ENCODE measurements at places on chromosomes 1 and 21.

GRCh38 chr1:173418107-173418985 lies 58.8 kb upstream of the PRDX6 start:
- no peak for DNase-seq

GRCh38 chr1:34970829-34971228 lies 14.3 kb downstream of the TMEM35B start:
- DNase-seq, result no peak

- DNase-seq, result no peak
Observed at GRCh38 chr1:246139745-246140182, 367.3 kb downstream of the SMYD3 start.

DNA sequence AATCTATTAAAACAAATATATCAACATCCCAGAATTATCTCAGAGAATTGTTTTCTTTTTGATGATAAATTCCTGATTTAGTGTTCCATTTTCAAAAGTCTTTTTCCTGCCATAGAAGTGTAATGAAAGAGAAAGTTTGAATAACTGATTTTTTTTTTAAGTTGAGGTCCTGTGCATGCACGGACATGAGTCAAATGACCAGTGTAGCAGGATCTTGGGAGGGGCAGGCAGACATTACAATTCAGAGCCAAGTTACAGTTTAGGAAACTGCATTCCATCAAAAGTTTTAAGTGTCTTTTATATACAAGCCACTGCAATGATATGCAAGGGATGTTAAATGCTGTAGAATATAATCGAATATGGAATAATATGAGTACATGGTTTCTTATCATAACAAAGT lies 227.5 kb downstream of the HMCN1 start:
- DNase-seq, result no peak

- no peak for DNase-seq
Observed at GRCh38 chr1:86504895-86505563, 36.3 kb downstream of the CLCA1 start.

DNA sequence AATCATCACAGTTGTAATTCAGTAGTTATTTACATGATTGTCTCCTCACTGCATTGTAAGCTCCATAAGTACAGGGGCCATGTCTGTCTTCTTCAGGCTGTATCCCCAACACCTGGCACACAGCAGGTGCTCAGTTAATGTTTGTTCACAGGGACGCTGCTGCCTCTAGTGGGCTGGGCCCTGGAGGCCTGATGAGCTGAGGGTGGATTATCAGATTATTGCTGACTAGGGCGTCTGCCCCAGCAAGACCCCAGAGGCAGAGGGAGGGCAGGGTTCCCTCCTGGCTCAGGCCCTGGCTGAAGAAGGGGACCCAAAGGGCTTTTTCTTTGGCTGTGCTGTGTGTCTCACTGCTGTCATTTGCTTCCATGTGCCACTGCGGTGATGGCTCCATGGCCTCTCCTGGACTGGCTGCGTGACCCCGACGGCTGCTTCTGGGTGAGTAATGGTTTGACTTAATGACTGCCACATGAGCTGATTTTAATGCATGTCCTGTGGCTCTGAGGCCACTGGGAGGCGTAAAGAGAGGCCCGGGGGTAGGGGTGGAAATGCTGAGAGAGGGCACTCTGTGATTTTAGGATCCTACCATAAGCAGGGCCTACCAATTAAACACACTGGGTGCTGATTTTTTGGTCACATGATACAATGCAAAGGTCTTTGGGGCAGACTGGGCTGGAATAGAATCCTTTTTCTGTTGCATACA lies 20.8 kb upstream of the EPB41 start:
- DNase-seq, result peak; percentile 43

DNA sequence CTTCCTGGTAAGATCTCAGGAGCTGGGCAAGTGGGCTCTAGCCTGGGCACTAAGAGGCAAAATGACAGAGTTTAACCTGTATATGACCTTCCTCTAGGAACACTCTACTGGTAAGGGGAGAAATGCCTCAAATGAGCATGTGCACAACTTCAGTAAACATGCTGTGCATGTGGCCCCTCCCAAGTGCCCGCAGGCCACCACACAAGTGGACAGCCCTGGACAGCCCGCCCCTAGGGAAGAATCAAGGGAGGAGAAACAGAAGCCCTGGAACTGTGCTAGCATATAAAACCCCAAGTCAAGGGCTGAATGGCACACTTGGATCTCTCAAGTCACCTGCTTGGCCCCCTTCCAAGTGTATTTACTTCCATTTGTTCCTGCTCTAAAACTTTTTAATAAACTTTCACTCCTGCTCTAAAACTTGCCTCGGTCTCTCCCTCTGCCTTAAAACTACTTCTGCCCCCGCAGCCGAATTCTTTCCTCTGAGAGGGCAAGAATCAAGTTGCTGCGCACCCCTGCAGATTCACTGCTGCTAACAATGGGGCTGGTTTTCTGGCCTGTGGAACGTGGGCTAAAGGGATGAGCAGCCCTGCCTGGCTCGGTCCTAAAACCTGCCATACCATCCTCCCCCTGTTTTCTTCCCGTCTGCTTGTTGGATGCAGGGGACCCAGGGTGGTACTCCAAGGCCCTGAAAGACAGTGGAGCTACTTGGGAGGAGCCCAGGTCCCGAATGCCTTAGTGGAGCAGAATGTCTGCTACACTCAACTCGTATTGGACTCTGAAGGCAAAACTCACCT lies 93.5 kb downstream of the IER5 start:
- no peak for DNase-seq

- DNase-seq, result no peak
Observed at GRCh38 chr21:39788383-39788782, 43.4 kb downstream of the IGSF5 start.

DNA sequence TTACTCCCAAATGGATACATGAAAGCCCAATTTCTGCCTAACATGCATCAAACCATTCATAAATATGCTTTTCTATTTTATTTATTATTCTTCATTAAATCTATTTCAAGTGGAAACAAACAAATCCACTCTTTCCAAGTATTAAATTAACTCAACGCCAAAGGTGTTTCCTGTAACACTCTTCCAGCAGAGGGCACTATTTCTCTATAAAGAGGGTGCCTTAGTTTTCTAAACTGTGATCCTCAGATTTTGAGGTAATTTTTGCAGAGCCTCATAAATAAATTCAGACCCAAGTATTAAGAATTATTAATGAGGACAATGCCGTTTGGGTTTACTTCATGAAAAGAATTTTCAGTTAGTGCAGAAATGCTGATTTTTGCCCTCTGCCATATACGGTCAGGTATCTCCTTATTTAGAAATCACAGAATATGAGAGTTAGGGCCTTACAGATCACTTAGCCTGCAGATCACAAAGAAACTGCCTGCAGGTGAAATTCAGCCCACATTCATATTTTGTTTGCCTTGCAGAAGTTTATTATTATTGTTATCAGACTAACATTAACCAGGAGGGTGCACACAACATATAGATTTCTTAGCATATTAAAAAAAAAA lies 40.1 kb upstream of the MYSM1 start:
- no peak for DNase-seq

- DNase-seq, result no peak
Observed at GRCh38 chr21:39675993-39676661, 63.4 kb downstream of the B3GALT5 start.

GRCh38 chr1:39268112-39268581 lies 63.7 kb downstream of the MACF1 start:
- no peak for DNase-seq

DNA sequence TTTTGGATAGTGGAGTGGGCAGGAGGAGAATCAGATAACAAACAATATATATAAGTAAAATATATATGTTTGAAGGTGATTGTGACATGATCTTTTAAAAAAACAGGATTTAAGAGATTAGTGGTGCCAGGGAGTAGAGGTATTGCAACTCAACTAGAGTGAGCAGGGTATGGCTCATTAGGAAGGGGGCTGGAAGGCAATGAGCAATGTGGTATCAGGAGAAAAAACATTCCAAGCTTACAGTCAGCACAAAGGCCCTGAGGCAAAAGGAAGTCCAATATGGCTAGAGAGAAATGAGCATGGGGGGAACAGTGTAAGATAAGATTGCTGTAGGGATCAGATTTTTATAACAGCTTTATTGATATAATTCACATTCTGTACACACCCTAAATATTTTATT lies 5.3 kb upstream of the GADD45A start:
- no peak for DNase-seq

- no peak for DNase-seq
Observed at GRCh38 chr21:34011660-34012059, 61.7 kb upstream of the MRPS6 start.

DNA sequence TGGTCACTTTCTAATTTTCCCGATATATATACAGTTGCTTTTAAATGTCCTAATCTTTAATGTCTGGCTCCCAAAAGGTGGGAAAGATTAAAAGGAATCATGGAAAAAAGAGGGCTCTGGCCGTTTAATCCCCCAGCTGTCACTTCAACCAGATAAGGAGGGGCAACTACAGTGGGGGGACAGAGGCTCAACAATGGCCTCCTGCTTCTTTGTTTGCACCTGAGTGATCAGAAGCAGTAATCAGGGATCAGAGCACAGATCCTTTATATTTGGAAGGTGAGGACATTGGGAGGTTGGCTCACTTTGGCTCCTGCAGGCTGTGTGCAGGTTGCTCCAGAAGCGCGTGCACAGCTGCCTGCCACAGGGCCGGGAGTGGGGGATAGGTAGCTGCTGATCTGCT lies 212.8 kb downstream of the FMN2 start:
- DNase-seq, result no peak

DNA sequence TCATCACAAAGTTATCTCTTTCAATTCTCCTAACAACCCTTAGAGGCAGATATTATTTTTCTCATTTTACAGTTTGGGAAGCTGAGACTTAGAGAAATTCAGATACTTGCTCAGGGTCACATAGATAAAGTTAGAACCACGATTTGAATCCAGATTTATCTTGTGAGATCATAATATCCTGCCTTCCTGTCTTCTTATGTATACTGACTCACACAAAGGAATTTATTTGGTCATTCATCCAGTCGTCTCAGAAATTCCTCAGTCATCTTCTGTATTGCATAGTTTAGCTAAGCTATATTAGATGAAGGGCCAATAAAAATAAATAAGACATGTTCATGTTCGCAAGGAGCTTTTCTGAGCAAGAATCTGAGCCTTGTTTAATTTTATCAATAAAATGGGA lies 35.8 kb upstream of the RUNX1 start:
- DNase-seq, result no peak

- no peak for DNase-seq
Observed at GRCh38 chr1:93672069-93672468, 9.6 kb downstream of the BCAR3 start.

DNA sequence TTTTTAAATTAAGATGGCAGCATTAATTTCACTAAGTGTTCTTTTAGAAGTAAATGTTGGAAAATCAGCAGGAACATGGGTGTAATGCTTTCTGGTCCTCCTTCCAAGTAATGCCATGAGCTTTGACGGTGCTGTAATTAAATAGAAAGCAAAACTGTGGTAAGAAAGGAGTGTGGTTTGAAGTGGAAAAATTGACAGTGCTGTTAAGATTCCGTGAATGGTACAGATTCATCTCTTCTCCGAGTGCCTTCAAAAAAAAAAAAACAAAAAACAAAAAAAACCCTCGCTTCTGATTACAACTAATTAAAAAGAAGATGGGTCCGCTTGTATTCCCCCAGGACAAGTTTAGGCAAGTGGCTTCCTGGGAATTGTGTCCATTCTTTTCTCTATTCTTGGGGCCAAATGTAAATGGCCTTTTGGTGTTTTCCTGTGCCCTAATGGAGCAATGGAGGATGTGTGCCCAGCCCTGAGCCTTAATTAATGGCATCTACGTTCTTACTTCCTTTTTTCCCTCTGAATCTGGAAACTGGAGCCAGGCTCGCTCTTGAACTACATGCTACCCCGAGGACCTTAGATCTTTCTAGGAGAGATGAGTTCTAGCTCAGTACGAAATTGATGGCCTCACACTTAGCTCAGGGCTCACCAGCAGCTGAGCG lies 5.1 kb downstream of the LMO4 start:
- no peak for DNase-seq

- DNase-seq, result no peak
Observed at GRCh38 chr1:47684518-47684917, 246.7 kb downstream of the FOXD2 start.

DNA sequence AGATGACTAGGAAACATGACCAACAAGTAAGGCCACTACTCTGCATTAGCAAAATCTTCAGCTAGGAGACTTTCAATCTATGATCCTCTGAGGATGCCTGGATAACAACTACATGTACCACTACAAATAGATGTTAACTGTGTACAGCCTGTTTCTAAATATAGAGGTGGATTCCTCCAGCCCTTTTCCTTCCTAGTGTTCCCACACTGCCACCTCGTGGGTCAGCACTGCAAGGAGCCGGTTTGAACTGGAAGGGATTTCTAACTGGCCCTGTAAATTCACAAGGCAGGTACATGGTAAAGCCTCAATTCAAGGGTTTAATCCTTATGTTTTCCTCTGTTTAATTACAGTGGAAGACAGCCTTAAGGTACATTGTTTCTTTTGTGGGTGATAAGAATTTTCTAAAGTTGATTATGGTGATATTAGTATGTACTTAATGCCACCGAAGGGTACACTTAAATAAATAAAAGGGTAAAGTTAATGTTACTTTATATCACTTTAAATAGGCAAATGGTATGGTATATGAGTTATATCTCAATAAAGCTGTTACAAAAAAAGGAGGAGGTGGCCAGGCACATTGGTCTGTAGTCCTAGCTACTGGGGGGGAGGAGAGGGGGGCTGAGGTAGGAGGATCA lies 14.4 kb downstream of the SMYD3 start:
- no peak for DNase-seq

DNA sequence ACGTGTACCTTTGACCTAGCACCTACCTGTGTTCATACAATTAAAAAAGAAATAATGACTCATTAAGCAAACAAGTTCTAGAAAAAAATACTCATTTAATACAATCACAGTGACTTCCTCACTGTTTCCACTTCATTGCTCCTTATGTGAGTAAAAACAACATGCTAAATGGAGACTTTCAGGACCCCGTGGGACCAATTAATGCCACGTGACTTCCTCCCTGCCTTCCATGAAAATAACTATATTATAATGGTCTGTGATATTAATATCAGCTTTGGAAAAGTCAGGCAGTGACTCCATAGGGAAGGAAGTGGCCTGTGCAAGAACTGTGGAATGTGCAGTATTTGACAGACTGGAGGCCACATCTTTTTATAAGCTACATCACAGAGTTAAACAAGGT lies 337.8 kb downstream of the HLX start:
- no peak for DNase-seq

DNA sequence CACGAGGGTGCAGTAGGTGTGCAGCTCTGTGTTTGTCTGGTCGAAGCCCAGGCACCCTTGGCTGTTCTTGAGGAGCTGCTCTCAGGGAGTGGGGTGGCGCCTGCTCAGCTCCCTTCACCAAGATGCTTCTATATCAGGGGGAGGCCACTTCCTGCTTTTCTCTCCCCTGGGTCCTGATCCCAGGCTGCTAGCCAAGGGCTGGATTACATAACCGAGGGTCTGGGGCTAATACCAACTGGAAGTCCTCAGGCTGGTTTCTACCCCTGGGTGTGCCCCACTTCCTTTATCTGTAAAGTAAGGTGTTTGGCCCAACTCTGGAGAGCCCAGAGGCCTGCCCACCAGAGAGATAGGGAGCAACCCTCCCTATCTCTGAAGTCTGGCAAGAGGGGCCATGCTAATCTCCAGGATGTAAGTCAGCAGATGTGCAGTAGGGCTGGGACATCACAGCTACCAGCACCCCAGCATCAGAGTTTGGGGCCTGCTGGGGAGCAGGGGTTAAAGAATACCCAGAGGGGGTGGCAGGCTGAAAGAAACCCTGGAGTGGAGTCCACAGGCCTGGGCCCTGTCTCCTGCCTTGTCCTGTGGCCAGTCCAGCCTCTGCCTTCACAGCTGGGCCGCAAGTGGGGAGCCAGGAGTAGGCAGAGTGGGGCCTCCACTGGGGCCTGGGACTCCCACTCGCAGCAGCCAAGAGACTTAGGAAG lies 2.1 kb downstream of the SELENBP1 start:
- DNase-seq, result no peak

Data from activated T-cell treated with anti-CD3 and anti-CD28 coated beads, Interleukin-2, amount 50 U/mL, for 1 hour (primary cell).